Glutamatergic neuron (in vitro differentiated cells): ENCODE measurements at places on chromosomes 3 and 15.
A peak's percentile ranks its signal among the peaks of the same experiment; 100 is the strongest.

DNA sequence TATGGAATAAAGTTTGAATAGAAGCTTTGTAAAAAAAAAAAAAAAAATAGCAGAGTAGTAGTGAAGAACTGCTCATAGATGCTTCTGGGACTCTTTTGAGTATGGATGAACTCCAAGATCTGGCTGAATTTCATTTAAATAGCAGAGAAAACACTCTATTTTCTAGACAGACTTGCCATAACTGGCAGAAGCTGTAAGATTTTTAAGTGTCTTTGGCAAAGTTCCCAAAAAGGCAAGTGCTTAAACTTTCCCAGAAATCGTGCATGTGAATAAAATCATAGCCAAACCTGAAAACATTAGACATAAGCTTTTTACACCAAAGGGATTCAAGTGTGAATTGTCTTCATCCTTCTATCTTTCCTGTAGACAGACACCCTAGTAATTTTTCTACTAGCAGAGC, 110.3 kb upstream of the MITF start:
- no peak overlapping the region for H3K27ac ChIP-seq
- H3K36me3 ChIP-seq: peaks cover 4% of the 10 kb centered on the region
- no peaks in the 10 kb centered on the region for H3K4me1 ChIP-seq
- no peak overlapping the region for H3K4me3 ChIP-seq

GRCh38 chr3:179921951-179922350, 114.8 kb downstream of the PEX5L start:
- no peaks in the 10 kb centered on the region for H3K36me3 ChIP-seq
- H3K27ac ChIP-seq: peak overlapping the region; percentile 30
- peaks cover 29% of the 10 kb centered on the region for H3K4me1 ChIP-seq
- DNase-seq: no peak
- no peak overlapping the region for H3K4me3 ChIP-seq

DNA sequence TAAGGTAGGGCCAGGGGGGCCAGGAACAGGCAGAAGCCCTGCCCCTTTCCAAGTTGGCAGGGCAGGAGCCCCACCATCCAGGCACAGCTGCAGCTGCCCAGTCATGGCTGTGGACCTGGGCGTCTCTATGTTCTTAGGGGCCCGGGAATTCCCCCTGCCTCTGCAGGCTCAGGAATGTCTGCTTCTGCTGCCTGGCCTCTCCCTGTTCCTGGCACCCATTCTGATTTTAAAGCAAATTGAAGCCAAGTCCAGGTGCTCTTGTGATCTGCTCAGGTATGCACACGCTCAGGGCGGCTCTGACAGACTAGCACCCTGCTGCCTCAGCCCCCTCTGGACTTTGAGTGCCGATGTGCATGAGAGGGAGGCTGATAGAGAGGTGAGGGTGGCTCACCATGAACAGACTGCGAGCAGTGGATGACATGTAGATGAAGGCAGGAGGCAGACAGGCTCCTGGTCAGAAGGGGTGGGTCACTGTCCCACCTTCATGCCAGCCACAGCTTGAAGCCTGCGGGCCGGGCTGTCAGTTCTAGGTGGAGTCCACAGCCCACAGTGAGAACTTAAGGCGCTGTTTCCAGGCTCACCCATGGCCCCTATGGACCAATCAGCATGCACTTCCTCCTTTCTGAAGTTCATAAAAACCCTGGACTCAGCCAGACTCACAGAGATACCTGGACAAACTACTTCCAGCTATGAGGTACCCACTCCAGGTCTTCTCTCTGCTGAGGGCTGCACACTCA, 747.8 kb upstream of the GBE1 start:
- no peak overlapping the region for H3K27ac ChIP-seq
- no peaks in the 10 kb centered on the region for H3K36me3 ChIP-seq
- H3K4me1 ChIP-seq: no peaks in the 10 kb centered on the region
- H3K27me3 ChIP-seq: peaks cover 2% of the 10 kb centered on the region
- no peak for DNase-seq
- H3K4me3 ChIP-seq: no peak overlapping the region

DNA sequence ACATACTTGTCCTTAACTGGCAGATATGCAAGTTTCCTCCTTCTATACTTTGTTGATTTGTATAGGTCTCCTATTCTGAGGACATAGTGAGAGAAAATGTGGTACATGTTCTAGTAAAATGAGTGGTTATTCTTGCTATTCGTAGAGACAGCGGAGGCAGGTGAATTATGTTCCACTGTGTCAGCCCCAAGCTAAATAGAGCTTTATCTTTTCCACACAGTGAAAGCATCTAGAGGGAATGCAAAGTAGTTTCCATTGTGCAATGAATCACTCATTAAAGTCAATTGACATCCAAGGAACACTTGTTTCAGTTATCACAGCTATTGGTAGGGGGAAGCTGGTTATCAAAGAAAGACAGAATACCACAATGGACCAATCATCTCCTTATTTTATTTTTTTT, 262.4 kb downstream of the NLGN1 start:
- DNase-seq: no peak
- H3K27ac ChIP-seq: no peak overlapping the region
- no peak overlapping the region for H3K4me3 ChIP-seq
- H3K36me3 ChIP-seq: no peaks in the 10 kb centered on the region

DNA sequence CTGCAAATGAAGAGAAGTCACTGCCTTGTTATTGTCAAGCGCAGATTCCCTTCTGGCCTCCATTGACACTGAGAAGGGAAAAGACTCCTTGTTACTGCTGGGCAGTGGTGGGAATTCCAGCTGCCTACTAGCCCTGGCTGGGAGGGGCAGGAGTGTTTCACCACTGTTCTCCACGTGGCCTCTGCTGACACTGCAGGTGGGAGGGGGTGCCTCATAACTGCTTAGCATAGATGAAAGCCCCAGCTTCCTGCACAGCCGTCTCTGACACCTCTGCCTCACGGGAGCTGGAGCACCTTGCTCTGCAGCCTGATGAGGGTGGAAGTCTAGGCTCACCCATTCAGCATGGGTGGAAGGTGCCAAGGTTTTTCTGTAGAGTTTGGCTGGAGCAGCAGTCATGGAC, 52.1 kb downstream of the TM2D3 start:
- no peaks in the 10 kb centered on the region for H3K27me3 ChIP-seq
- DNase-seq: no peak
- H3K36me3 ChIP-seq: peaks cover 16% of the 10 kb centered on the region
- no peak overlapping the region for H3K27ac ChIP-seq
- H3K4me1 ChIP-seq: no peaks in the 10 kb centered on the region

DNA sequence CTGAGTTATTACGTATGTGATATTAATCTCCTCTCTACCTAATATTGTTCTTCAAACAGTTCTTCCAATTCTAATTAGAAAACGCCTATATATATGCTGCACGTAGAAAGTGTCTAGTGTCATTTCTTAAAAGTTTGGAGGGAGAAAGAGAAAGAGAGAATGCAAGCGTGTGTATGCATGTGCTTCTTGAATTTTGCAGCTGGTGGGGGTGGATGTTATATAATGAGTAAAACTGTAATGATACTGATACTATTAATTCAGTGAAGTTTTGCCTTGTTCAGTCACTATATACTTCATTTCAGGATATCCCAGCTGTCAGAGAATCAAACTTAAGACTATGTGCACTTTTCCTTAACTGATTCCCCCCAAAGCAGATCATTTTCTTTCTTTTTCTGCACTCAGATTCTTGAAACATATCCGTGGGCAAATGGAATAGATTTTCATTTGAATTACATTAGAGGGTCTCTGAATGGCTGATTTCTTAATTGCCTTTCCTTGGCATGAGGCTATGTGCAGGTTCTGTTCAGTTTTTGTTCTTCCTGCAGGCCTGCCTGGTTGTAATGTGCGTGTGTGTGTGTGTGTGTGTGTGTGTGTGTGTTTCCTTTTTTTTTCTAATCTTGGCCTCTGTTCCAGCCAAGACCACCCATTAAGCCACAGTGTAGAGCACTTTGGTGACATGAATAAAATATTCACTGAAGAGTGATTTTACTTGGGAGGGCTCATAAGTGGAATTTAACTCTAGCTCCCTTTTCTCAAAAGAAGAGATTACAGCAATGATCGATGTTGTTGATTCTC, 617.5 kb downstream of the RBMS3 start:
- H3K4me1 ChIP-seq: no peaks in the 10 kb centered on the region
- H3K4me3 ChIP-seq: no peak overlapping the region
- no peaks in the 10 kb centered on the region for H3K36me3 ChIP-seq
- no peaks in the 10 kb centered on the region for H3K27me3 ChIP-seq
- no peak for DNase-seq
